ENCODE measurements at places on chromosomes 1 and 21.
A peak's percentile ranks its signal among the peaks of the same experiment; 100 is the strongest.

DNA sequence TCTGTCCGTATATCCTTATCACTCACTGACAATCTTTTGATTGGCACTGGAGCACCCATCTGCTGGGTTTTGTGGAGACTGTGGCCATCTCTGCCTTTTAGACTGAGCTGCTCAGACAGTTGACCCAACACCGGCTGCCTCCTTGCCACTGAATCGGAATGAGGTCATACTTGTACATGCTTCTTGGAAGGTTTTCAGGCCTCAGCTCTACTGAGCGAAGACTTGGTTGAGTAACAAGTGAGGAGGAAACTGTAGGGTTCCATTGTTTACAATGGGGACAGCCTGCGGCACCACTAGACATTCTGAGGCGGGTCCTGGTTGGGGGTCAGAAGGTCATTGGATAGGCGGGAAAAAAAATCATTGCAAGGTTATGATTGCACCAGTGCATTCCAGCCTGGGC is 320.3 kb downstream of the KIF26B start:
- DNase-seq: no peak

DNA sequence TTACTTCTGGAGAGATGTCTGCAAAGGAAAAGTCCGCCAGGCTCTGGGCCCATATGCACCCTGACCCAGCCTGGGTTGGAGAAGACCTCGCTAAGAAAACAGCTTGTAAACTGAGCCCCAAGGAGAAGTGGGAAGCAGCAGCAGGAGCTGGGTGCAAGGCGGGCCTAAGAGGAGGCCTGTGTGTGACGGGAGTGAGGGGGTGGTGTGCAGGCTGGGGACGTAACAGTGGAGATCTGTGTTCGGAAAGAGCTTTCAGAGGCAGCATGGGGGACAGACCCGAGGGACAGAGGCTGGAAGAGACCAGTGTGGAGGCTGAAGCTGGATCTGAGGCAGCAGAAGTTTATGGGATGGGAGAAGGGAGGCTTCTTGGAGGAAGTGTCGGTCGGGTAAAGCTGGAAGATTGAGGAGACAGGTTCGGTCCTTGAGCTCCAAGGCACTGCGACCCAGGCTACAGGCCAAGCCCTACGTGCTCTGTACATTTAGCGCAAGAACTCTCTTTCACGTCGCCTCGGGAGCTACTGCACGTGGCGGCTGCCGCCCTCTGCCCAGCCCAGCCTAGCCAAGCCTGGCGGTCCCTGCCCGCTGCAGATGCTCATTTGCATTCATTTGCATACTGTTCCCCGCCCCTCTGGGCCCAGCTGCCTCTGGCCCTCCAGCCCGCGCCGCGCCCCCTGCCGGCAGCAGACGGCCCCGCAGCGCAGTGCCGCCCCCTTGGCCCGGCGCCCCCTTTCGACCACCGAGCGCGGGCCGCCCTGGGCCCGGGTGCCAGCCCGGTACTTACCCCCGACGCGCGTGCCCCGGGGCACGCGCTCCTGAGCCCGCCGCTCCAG is 6.3 kb downstream of the HPCA start:
- peak; percentile 82 for DNase-seq

- DNase-seq: no peak
These were observed 29.6 kb upstream of the C1orf87 start for GRCh38 chr1:60103186-60103585.

DNA sequence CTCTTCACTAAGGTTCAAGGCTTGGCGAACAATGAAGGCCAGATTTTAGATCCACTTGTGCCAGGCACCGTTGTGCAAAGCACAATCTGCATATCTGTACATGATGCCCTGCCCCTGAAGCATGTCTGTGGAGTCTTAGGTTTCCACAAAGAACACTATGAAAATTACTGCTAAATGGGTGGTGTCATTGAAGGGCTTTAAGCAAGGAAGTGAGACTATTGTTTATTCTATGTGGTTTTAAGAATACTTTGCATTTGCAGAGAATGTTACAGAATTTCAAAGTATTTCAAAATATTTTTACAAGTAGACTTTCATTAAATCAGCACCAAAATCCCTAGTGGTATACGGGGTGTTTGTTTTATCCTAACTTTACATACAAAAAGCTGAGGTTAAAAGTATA is 8.8 kb downstream of the TSEN15 start:
- no peak for DNase-seq

DNA sequence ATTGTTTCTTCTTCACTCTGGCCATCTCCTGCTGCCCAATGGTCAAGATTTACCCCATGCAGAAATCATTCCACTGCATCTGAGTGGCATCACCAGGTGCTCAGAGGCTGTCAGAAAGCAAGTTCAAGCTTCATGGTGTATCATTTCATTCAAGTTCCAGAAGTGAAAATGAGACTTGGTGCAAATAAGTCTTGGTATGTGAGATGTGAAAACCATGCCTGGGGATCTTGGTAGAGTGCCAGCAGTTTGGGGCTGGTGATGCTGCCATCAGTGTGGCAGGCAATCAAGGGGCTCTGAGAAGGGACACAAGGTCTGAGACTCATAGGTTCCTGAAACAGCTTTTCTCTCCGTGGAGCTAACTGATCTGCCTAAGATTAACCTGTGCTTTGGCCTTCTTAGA is 52.0 kb downstream of the CD2 start:
- DNase-seq: no peak

DNA sequence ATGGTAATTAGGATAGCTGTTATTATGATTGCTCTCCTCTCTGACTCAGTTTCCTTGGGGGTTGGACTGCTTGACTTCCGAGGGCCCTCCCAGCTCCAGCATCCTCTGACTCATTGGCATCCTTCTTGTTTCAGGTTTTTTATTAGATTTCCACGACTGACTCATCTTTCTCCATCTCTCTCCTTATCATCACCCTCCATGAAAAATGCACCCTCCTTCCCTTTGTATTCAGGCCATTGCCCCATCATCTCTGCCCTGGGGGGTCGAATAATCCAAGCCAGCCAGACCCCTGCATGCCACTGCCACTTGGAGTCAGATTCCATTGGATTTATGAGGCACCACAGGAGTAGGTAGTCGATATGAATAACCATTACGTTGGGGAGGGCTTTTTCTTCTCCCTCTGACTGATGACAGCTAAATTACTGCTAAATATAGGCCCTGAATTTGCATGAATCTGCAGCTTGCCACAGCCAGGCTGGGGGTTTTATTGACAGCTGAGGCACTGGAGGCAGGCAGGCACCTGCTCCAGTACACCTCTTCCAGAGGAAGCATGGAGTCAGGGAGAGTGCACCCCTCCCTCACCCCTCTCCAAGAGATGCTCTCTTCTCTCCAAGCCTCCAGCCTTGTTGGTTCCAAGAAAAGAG is 91.7 kb downstream of the C1orf94 start:
- DNase-seq: peak; percentile 83

Measured in putamen (tissue), 1 donor.